ENCODE measurements at places on chromosomes 11 and 22.

DNA sequence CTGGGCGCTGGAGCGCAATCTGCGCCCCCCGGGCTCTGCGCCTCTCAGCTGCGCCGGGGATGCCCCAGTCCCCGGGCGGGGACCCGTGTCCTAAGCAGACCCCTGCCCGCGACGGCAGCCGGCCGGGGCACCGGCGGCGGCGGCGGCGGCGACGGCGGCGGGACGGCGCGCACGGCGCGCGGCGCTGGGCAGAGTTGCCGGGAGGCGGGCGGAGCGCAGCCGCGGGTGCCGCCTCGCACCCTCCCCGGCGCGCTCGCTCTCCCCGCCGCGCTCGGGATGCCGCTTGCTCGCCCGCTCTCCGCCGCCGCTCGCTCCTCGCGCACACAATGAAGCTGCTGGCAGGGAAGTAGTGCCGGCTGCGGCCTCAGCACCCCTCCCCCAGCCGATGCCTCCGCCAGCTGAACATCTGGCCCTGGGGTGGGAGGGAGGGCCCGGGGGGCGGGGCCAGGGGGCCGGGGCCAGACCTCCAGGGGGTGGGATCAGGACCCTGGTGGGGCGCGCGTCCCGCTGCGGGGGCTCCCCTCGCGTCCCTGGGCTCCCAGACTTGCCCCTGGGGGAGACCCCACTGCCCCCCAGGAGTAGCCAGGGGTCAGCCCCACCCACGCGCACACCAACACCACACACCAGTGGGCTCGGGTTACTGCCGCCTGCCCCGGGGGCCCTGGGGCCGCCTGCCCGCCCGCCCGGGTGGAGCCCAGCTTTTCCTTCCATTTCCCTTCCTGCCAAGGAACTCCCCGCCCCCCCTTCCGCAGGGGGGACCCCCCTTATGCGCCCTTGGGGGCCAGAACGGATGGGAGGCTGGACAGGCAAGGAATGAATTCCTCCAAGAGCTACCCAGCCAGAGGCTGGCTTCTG is at the start of gene RCOR2:
Gene RCOR2, minus strand, starts transcription at position 328 of the 855 bp plus-strand sequence. CDS start 708 bp downstream, outside the sequence.
- peak; percentile 53 for DNase-seq

DNA sequence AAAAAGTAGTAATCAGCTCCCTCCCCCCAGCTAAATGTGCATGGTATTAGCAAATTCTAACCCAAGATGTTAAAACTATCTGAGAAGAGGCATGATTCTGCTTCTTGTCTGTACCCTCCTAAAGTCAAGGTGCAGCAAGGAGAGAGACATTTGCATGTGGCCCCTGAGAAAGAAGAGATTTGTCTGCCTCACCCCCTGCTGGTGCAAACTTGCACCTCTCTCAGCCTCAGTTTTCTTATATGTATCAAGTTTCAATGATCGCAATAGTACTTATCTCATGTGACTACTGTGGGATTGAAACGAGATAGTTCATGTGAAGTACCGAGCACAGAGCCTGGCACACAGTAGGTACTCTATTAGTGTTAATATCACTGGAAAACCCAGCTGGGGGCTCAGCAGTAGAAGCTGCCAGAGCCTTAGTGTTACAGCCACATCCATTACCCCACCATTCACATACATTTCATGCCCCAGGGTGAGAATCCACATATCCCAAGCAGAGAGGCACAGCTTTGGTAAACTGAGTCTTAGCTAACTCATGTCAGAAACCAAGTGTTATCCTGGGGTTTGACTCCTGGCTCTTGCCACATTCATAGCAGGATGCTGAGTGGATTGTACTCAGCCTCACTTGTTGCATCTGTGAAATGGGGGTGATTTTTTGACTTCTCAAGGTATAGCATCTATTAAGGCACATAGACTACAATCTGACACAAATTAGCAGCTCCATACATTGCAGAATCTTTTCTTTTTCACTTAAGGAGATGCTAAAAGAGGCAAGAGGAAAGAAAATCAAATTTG is 24.9 kb downstream of the CD44 start:
- no peak for DNase-seq

DNA sequence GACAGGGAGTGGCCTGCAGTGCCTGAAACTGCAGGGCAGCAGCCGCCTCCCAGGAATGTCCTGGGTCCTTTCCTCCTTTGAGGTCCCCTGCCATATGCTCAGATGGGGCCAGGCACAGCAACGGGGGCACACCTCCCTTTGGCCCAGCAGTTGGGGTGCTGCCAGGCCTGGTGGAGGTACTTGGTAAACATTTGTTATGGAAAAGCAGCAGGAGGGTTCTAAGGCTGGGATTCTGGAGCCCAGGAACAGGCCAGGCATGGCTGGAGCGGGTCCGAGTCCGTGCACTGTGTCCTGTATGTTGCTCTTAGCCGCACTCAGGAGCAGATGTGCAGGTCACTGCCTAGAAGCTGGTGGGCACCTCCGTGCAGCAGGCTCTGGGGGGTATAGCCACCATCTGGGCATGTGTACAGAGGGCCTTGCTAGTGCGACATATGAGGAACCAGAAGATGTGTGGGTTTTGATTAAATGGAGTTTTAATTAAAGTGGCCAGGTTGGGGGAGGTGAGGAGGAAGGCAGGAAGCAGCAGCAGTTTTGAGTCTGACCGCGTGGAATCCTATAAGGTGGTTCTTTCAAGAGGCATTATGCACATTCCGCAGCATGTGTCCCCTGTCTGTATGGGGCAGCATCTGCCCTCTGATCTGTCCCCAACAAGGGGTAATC is 1.5 kb downstream of the ADORA2A start:
- DNase-seq = no peak

DNA sequence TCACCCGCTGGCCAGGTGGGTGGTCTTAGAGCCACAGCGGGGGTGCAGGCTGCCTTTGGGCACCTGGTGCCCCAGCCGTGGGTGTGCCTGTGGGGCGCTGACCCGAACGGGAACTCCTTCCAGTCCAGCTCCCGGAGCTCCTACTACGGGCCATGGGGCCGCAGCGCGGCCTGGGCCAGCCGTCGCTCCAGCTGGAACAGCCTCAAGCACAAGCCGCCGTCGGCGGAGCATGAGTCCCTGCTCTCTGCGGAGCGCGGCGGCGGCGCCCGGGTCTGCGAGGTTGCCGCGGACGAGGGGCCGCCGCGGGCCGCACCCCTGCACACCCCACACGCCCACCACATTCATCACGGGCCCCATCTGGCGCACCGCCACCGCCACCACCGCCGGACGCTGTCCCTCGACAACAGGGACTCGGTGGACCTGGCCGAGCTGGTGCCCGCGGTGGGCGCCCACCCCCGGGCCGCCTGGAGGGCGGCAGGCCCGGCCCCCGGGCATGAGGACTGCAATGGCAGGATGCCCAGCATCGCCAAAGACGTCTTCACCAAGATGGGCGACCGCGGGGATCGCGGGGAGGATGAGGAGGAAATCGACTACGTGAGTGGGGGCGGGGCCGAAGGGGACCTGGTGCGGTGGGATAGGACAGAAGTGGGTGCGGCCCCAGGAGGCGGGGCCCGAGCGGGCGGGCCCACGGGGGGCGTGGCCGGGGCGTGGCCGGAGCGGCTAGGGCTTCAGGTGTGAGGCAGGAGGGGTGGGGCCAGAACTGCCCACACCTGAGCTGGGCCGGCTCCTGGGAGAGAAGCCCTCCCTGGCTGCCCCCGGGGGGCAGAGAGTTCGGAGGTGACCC is 91.5 kb downstream of the CACNA1I start:
- peak; percentile 69 for DNase-seq

DNA sequence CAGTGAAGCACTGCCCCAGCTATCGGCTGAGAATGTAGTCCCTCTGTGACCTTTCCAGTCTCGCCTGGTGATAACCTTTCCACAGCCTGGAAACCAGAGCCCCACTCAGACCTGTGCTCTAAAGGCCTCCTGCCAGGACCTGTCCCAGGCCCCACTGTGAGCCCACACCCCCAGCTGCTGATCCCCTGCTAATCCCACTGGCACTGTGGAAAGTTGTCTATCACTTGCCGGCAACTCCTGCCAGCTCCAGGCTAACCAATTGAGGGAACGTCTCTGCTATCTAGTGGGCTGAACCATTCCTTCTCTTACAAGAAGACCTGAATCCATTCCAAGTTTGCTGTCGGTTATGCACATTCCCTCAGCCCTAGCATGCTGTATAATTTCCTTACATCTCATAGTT is 328.2 kb downstream of the FAM181B start:
- no peak for DNase-seq

DNA sequence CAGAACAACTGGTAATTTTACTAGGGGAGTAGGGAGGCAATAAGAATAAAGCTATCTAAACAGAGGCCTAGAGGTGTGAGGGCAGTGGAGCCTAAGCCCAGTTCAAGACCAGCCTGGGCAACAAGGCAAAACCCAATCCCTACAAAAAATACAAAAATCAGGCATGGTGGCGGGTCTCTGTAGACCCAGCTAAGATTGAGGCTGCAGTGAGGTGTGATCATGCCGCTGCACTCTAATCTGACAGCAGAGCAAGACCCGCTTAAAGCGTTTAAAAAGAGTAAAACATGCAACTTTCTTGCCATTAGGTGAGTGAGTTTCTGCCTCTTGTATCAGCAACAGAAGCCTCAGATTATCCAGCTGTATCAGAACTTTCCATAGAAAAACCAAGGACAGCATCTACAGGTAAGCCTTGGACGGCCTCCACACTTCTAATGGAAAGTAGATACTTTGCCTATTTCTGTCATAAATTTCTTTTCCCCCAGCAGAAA is 12.1 kb downstream of the TAF1D start:
- no peak for DNase-seq

- no peak for DNase-seq
Observed at GRCh38 chr11:61281581-61282250, 13.4 kb downstream of the VWCE start.

GRCh38 chr11:128532016-128532571 is 55.3 kb downstream of the ETS1 start:
- no peak for DNase-seq

DNA sequence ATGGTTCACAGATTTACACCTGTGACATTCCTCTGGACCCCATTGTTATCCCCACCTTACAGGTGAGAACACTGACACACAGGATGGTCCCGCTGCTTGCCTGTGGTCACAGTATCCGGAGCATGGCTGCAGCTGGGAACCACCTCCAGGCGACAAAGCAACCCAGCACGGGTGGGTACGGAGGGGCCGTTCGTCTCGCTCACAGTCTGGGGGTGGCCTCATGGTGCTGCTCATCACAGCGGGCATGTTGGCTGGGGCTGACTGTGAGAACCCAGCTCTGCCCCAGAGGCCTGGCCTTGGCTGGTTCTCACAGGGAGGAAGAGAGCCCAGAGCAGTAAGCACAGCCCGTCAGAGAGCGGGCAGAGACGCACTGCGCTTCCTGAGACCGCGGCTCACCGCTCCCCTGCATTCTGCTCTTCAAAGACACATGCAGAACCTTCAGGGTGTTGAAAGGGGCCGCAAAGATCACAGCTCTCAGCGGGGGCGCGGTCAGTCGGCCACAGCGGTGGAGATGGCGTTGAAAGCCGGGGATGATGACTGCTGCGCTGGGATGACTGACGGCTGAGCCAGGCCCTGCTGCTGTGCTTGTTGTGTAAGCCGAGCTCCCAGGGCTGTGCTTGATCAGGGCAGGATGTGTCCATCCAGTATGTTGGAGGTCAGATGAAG is 423.0 kb downstream of the BRD1 start:
- DNase-seq = no peak

DNA sequence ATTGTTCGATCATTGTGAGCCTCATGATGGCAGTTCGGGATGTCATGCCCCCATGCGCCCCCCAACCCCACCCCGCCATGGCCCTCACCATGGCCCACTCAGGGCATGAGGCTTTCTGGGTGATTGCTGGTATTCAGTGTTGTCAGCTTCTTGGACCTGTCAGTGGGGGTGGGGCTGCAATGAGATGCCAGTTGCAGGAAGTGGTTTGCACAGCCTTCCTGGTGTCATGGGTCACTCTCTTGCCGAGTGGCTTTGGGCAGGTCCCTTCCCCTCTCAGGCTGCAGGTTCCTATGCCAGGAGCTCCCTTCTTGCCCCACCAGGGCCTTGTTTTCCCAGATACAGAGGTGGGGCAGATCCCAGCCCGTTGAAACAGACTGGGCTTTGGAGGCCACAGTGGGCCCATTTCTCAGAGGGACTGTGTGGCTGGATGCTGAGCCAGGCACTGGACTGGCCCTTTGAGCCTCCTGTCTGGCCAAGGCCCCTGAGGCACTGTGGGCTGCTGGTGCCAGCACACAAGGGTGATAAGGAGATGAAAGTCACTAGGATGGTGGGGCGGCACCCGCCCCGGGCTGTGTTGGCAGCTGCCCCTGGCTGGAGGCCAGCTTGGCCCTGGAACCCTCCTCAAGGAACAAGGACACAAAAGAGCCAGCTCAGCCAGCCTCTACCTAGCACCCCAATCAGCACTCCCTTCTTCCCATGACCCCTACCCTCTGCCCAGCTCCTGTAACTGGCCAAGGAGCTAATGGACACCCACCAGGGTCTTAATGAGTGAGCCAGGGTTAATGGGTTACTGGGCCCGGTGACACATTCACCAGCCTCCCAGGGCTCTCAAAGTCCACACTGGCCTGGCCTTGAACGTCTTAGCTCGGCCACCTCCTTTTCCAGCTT is 1.5 kb upstream of the GGT1 start:
- no peak for DNase-seq

- no peak for DNase-seq
Observed at GRCh38 chr22:30460147-30460546, 11.7 kb downstream of the SEC14L3 start.
